Stromal cell of bone marrow (primary cell): ENCODE measurements at places on chromosomes 16 and 17.

- DNase-seq: no peak
Observed at GRCh38 chr17:72518753-72519597, 398.2 kb downstream of the SOX9 start.

DNA sequence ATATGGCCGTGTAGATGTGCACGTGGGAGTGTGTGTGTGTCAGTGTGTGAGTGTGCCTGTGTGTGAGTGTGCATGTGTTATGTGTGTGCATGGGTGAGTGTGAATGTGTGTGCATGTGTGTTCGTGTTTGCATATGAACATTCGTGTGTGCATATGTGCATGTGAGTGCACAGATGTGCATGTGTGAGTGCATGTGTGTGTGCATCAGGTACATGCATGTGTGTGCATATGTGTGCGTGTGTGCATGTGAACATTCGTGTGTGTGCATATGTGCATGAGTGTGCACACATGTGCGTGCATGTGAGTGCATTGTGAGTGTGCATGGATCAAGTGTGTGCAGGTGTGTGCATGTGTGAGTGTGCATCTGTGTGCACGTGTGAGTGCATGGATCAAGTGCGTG lies 2.5 kb upstream of the TPSAB1 start:
- no peak for DNase-seq

- no peak for DNase-seq
Observed at GRCh38 chr16:13463619-13464018, 456.3 kb upstream of the ERCC4 start.

DNA sequence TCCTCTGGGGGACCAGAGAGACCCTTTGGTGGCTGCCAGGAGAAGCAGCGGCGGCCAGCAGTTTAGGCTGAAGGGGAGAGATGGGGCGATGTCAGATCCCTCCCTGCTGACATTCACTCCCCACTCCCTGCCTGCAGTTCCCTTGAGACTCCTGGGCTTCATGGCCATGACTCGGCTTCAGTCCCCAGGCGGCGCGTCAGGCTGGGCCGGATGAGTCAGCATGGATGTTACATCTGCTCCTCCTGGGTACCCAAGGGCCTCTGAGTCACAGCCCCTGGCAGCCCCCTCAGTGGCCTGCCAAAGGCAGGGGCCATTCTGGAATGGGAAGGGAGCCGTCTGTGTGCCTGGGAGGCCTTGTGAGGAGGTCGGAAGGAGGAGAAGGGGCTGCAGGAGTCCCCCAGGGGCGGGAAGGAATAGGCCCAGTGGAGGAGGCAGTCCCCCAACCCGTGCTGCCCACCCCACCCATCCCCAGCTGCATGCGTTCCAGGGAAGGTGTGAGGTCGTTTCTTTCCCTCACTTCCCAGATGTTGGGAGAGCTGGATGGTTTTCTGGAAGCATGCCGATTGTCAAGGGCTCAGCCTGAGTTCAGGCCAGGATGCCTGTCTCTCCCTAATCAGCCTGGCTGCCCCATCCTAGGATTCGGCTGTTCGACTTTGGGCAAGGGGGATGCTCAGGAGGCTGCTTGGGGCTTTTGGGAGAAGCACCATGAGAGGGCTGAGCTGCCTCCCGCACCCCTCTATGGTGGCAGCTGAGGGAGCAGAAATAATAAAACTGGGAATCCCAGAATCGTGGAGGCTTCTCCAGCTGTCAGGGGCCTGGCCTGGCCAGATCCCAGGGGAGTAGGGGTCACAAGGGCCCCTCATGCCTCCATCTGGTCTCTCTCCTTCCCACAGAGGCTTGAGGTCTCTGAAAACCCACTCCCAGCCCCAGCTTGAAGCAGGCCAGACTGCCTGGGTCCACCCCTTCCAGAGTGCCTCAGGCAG lies 9.7 kb downstream of the RHBDL3 start:
- DNase-seq: peak; percentile 58

- peak; percentile 82 for DNase-seq
Observed at GRCh38 chr16:54326266-54326662, 39.7 kb upstream of the IRX3 start.
